Hippocampal formation (tissue), 2 donors: ENCODE measurements at places on chromosomes 3 and 15.

DNA sequence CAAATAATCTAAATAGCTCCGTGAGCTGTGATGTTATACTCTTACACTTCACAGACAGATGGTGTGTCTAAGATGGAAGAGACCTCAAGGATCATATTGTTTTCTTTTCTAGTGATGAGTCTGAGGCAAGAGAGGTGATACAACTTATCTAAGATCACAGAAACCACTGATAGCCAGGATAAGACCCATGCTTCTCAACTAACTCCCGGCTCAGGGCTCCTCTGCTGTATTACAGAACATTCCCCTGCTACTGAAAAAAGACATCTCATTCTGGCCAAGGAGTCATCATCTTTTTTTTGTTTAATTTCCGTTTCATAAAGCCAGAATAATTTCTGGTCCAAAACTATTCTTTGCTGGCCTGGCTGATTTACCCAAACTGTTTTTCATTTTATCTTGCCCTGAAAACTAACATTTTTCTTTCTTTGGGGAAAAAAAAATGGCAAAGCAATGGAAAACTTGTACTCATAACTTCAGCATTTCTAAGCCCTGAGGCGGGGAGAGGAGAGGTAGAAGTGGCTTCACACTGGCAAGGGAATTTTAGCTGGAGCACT, 46.9 kb upstream of the GAP43 start:
- DNase-seq: no peak

DNA sequence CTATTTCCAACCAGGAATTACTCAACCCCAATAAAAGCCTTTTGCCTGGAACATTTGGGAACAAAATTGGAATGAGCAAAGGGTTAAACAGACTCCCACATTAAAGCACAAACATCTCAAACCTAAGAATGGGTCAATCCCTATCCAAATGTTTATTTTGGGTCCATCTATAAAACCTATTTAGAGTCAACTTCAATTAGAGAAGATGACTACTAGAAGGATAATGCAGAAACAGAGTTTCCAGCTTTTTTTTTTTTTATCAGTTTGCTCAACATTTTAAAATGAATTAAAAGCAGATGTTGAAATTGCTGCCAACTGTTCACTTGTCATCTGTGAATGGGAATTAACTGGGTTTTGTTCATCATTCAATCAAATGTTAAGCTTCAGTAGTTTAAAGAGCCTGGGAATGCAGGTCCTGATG, 4.1 kb upstream of the TBC1D23 start:
- no peak for DNase-seq

GRCh38 chr3:30343861-30344260, 262.5 kb upstream of the TGFBR2 start:
- DNase-seq: no peak

GRCh38 chr3:13869761-13870343, 10.0 kb downstream of the WNT7A start:
- DNase-seq: no peak

- DNase-seq: no peak
These were observed 35.8 kb downstream of the ARMC8 start for GRCh38 chr3:138222942-138223287.

DNA sequence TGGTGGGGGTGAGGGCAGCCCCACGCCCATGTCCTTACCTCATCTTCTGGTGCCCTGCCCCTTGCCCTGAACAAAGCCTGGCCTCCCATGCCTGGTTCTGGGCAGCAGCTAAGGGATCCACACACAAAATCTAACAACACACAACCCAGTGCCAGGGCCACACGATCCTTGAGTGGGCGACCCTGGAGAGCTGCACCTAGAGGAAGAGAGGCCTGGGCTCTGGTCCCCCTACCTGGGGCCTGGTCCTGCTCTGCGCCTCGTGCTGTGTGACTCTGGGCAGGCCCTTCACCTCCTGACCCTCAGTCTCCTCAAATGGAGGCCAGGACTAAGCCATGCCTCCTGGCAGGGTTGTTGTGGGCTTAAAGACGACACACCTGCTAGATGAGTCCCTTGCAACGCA, 20.0 kb upstream of the C3orf22 start:
- no peak for DNase-seq

DNA sequence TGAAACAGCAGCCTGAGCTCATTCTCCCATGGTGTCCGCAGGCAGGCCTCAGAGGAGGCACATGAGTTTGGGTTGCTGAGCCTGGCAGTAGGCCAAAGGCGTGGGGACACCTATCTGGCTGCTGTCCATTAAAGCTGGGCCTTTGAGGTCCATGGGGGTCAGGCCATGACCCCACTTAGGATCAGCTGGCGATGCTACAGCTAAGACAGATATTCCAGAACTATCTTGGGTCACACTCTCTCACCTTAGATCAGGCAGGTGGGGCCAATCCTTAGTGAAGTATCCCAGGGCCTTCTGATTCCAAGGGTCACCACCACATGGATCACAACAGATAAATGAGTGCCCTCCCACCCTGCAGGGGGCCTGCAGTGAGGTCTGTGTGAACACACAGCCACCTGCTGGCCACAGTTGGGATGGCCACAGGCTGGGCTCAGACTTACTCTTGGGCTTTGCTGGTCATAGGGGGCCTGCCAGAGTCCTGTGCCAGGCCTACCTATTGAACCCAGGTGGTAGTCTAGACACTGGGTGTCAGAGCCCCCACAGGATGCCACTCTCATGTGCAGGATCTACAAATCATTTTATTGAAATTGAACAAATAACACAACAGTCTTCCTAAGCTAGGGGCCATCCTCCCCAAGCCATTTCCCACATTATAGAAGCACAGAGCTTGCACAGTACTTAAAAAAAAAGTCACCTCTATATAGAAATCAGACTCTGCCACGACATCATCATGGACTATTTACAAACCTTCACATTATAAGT, 2.0 kb upstream of the HYAL2 start:
- peak; percentile 39 for DNase-seq

GRCh38 chr15:77836121-77836692, 203.5 kb upstream of the LINGO1 start:
- DNase-seq: no peak

- no peak for DNase-seq
These were observed 536.9 kb downstream of the ZIC1 start for GRCh38 chr3:147945968-147946519.

GRCh38 chr3:43620831-43621655, 768 bp downstream of the ANO10 start:
- peak; percentile 47 for DNase-seq

DNA sequence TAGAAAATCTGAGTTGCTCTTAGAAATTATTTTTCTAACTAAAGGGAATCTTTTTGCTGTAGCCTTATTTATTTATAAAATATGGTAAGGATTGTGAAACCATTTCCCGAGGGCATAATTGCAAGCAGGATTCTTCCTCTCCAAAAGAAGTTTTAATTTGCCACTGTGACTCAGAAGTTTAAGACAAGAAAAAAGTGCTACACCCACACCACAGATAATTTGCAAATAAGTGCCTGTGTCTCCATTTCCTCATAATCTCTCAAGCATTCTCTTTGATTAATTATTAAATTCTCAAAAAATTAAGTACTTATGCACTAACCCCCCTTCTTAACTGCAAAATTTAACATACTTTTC, 43.6 kb downstream of the RASA2 start:
- DNase-seq: no peak

DNA sequence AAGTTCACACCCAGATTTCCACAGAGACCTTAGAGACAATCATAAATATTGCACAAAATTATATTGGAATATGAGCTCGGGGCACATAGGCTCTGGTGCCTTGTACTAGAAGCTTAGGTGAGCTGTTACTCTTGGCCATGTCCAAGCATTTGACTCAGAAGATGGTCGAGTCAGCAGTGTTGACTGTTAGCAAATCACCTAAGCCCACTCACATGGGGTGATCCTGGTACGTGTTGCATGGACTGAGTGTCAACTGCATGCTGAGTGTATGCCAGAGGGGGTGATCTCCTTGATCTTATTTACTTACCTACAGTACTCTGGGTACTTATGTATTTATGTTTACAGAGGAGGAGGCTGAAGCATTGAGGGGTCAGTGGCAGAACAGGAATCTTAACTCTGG, 14.0 kb downstream of the SMAD3 start:
- DNase-seq: no peak

DNA sequence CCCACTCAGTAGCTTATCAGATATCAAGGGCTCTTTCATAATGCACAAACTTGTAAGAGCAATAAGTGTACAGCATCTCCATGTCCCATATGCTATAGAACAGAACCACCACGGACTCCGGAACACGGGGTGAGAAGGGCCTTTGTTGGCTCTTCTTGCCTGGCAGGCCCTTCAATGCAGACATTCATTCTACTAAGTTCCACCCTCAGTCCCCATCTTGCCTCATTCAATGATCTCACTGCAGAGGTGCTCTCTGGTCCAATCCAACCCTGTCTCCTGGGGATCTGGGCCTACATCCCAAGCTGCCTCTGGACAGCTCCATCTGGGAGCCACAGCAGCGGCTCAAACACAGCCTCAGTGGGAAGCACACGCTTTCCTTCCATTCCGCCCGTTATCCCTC, 16.8 kb downstream of the HACD2 start:
- peak; percentile 48 for DNase-seq

- DNase-seq: no peak
These were observed 122.5 kb downstream of the VGLL4 start for GRCh38 chr3:11521167-11521566.

GRCh38 chr15:40493089-40493840, 22.5 kb downstream of the CHST14 start:
- no peak for DNase-seq

DNA sequence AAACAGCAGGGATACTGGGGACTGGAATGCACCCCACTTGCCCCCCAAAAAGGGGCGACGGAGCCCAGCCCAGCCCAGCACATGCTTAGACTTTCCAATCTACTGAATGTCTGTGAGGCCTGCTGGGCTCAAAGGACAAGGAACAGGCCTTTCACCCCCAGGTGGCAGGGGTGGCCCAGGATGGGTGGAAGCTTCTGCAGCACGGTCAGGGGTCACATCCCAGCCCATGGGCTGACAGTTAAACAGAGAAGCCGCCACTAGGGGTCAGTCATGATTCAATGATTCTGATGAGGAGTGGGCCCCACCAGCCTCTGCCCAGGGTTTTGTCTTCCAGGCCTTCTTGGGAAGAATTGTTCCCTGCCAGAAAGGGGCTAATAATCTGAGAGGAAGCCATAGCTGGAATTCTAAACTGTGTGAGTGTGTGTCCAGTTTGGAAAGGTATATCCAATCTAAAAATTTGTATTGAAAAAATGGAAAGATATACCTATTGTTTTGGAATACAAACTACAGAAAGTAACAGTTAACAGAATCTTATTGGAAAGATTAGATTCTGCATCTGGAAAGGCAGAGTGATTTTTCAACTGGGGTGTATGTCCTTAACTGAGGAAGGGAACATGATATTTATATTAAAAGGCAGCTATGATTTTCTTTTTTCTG, 2.2 kb downstream of the CHRNB4 start:
- DNase-seq: peak; percentile 1

- DNase-seq: peak; percentile 75
These were observed 22.6 kb downstream of the SH3BP5 start for GRCh38 chr3:15309662-15310335.

DNA sequence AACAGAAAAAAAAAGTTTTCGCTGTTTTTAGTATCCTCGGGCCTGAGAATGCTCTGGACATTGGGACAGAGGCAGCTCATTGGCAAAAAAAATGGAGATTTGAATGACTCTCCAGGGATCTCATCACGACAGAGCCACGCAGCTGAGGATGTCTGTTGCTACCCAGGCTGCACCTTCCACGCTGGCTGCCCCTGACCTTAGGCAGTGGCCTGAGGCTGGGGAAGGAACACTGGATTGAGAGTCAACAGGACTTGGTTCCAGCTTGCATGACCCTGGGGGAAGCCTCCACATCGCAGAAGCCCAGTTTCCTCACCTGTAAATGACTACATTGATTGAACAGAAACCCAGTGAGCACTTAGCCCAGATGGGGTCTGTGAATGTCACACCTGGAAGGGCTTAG, 8.7 kb upstream of the ACSBG1 start:
- DNase-seq: no peak

GRCh38 chr3:46314517-46314916, 39.4 kb upstream of the CCR2 start:
- DNase-seq: no peak

DNA sequence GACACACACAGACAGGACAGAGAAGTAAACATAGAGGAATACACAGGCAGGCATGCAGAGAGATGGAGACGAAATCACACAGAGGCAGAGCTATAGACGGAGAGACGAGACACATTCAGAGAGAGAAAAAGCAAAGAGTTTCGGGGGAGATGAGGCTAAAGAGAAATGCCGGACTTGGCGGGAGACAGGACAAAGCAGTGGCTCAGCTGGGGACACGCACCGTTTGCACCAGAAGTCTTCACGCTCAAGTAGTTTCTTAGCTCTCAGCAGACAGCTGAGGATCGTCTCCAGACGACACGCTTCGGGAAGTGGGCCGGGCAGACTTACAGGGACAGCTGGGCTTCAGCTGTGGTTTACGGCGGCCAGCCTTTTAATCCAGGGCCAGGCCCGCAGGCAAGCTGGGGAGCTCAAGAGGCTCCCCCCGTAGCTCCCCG, 56.2 kb upstream of the DLG1 start:
- DNase-seq: peak; percentile 18

GRCh38 chr3:110900576-110900975, 171.0 kb upstream of the NECTIN3 start:
- DNase-seq: no peak

- DNase-seq: no peak
These were observed 9.1 kb upstream of the ISL2 start for GRCh38 chr15:76327191-76328105.

DNA sequence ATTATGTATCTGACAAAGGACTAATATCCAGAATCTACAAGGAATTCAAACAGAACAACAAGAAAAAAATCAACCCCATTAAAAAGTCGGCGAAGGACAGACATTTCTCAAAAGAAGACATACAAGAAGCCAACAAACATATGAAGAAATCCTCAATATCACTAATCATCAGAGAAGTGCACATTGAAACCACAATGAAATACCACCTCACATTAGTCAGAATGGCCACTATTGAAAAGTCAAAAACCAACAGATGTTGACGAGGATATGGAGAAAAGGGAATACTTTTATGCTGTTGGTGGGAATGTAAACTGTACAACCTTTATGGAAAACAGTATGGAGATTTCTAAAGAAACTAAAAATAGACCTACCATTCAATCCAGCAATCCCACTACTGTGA, 233.1 kb upstream of the PLSCR5 start:
- DNase-seq: no peak

GRCh38 chr3:193589129-193589528, 3.9 kb upstream of the OPA1 start:
- DNase-seq: no peak

GRCh38 chr3:43692085-43692855, 1.5 kb downstream of the ABHD5 start:
- DNase-seq: no peak

- DNase-seq: no peak
These were observed 174.6 kb downstream of the ANXA2 start for GRCh38 chr15:60223176-60223575.

DNA sequence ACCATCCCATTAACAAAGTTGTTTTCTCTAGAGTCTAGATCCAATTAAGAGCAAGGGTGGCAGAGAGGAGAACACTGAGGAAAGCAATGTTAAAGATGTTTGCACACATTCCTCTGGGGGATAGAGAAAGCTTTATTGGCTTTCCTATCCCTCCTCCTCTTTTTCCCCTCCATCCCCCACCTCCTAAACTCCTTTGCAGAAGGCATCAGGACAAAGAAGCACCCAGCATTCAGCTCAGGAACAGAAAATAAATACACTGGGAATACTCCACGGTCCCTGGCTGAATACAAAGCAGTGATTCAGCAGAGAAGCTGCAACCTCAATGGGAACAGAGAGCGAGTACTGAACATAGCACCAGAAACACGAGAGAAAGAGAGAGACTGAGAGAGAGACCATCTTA, 21.9 kb downstream of the LSAMP start:
- DNase-seq: peak; percentile 94
